ENCODE measurements at places on chromosomes 4 and X.

DNA sequence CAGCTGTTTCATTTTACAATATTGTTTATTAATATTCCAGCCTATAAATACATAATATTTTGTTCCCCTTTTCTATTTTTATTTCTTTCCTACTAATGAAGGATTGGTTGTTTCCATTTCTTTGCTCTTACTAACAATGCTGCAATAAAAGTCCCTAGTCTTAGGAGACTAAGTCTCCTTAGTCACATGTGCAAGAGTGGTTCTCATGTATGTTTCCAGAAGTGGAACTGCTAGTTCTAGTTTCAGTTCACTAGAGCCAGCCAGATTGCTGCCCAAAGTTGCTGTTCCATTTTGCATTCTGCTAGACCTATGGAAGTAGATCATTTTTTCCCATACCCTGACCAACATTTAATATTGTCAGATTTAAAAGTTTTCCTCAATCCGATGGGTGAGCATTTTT, 44.3 kb downstream of the CNGA1 start:
- no peak for DNase-seq

- no peak for DNase-seq
These were observed 85.2 kb upstream of the LNX1 start for GRCh38 chr4:53676402-53676871.

- DNase-seq: no peak
These were observed 977 bp downstream of the RNF175 start for GRCh38 chr4:153758688-153759406.

DNA sequence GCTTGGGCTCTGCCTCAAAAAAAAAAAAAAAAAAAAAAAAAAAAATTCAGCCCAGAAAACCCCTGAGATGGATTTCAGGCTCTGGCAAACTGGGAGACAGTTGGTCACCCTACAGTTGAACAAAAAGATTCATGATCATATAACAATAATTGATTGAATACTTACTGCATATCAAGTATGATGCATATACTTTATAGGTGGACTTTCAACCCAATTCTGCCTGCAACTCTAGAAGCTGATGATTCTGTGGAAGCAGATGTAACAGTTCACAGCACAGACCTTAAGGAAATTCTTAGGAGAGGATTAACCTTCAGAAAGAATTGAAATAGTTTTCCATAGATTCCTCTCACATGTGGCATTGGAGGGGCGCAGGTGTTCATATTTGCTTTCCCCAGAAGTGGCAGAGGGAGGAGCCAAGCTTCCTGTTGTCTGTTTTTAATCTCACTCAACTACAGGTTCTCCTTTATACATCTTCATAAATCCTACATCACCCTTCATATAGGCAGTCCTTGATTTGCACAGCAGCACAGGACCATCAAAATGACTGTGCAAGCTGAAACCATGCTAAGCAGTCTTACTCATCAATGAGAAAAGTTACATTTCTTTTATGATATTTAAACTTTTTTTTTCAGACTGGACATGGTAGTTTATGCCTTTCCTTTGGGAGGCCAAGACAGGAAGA, 149.4 kb upstream of the KLF3 start:
- no peak for DNase-seq

- no peak for DNase-seq
These were observed 67.0 kb downstream of the AASDH start for GRCh38 chr4:56320293-56320692.

DNA sequence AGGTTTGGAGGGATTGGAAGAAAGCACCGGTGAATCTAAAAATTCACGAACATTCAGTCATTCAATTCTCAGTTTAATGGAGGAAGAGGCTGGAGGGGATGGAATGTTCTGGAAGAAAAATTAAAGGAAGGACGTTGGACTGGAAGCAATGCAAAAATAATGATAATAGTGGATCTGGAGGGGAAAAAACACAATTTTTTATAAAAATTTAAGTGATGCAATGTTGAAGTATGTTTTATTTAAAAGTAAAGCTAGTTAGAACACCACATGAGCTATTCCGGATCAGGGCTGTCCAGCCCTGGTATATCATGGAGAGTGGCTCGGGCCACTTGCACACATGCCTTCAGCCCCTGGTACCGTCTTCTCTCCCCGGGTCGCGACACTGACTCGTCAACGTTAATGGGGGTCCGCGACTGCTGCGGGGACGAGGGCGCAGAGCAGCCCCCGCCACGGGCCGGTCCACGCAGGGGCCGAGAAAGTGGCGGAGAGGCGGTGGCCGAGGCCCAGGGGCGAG, 204.6 kb downstream of the TENM3 start:
- DNase-seq: no peak

DNA sequence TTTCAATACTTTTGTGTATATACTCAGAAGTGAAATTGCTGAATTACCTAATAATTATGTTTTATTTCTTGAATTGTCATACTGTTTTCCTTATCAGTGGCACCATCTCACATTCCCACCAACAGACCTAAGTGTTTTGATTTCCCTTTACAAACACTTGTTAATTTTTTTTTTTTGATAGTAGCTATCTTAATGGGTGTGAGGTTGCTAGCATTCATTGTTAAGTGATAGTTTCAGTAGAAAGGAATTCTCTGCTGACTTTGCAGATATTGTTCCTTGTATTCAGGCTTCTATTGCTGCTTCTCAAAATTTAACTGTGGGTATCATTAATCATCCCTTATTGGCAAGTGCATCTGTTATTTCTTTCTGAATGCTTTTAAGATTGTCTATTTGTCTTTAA, 927.5 kb upstream of the SLIT2 start:
- no peak for DNase-seq

DNA sequence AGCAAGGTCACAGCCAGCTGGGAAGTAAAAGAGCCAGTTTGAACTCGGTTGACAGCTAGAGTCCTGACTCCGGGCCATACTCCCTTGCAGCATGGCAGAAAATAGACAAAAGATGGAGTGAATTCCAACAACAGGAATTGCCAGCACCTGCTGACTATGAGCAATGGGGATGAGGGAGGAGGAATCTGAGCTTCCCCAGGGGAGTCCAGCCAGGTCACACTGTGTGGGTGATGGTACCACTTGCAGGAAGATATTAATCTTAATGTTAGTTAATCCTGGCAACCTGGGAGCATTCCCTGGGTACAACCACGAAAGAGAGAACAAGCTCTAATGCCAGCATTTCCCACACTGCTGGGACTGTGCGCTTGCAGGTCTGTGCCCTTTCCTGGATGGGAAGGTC, 48.1 kb upstream of the S100G start:
- no peak for DNase-seq

DNA sequence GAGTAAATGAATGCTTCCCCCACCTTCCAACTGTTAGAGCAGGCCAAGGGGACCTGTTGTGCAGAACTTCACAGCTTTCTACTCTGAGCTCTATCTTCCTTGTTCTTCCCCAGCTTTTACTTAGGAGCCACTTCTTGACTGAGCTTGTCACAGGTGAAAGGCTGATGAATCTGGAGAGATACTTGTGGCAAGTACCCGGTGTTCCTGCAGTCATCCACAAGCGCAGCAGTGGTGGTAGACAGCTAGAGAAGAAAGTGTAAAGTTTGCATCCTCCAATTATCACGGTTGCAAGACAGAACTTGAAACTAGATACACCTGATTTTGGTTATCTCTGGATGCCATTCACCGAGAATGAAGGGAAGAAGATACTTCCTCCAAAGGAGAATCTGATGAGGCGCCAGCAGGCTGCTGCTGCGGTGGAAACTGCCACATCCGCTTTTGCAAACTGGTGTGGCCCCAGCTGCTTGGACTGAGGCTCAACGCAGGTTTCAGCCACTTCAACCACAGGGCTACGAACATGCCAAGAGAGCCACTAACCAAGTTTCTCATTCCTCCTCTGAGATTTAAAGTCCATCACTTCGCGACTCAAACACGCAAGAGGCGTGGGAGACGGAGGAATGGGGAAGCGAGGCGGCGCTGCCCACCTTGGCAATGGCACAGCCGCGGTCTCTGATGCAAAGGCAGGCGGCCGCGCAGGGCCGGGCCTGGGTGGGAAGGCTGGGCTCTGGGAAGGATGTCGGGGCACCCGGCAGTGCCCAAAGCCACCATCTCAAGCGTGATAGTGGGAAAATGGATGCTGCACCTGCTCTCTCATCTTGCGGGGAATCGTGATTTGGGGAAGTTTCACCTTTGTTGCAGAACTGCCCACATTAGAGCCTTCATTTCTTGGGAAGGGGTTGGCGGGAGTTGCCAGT, 1.3 kb upstream of the FHIP1A start:
- no peak for DNase-seq

GRCh38 chr4:21726255-21726815, 222.2 kb downstream of the KCNIP4 start:
- no peak for DNase-seq

DNA sequence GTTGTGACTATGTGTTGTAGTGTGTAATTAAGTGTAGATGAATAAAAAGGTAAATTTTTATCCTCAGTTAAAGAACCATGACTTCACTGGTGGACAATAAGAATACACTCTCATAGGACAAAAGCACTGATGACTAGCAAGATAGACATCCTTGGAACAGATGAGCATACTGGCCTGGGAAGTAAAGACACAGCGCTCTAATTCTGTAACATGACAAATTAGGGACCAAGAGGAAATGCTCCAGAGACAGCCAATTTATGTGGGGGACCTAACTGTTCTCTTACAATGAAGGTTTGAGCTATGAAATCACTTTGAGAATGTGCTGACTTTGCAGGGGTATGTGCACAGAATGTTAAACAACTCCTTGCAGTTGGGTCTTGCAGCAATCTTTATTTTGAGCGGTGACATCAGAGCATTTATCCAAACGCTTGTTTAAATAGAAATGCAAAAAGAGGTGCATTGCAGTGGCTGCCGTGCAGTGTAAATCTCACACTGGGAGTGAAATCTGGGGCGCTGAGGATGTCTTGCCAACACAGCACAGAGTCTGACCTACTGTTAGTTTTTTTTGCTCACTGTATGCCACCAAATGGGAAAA, 109.3 kb downstream of the MAGEC2 start:
- DNase-seq: no peak

- no peak for DNase-seq
These were observed 1692.1 kb downstream of the PCDH19 start for GRCh38 chrX:98717970-98718369.

DNA sequence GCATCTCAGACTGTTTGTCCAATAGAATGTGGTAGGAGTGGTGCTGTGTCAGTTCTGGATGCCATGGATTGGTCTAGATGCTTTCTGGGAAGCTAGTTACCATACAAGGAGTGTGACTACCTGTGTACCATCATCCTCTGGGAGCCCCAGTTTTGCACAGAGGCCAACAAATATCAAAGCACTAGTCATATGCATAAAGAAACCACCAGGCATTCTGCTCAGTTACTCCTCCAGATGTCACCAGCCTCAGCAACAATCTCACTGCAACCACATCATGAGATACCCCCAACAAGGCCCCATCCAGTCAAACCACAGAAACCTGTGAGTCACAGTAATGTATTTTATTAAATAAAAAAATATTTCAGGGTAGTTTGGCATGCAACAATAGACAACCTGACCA, 435.8 kb upstream of the CPEB2 start:
- DNase-seq: no peak

DNA sequence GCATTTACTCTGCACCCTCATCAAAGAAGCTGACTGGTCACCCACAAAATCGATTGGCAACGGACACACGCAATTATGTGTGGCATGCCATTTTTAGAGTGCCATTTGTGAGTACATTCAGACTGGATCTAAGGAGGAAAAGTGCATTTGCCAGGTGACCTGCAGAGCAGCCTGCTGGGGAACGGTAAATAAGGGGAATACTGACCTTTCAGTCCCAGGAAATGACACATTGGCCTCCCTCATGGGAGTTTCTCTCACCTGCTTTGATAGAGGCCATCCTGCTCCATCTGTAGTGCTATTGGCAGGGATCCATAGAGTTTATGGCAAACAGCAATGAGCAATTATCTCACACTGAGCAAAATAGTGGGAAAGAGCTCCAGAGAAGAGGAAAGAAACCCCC, 127.8 kb downstream of the DDX53 start:
- DNase-seq: no peak

- no peak for DNase-seq
These were observed 21.3 kb upstream of the UGDH start for GRCh38 chr4:39548425-39549067.

GRCh38 chrX:56029188-56029587, 203.0 kb upstream of the KLF8 start:
- no peak for DNase-seq

- DNase-seq: no peak
These were observed 893 bp upstream of the SOD3 start for GRCh38 chr4:24794480-24794879.

DNA sequence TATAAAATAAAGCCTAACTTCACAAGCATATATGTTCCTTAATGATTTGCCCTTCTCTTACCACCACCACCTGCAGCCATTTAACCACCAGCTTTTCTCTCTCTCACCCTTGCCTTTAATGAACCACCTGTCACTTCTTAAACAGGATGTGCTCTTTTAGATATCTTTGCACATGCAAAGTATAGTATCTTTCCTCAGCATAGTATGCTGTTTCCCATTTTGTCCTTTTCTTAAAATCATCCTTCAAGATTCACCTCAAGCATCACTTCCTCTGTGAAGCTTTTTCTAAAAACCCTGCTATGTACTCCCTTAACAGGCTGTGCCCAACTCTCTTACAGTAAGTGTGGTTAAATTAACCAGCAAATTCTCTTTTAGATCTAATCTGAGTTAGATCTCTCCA, 8.2 kb upstream of the CNOT6L start:
- DNase-seq: no peak

DNA sequence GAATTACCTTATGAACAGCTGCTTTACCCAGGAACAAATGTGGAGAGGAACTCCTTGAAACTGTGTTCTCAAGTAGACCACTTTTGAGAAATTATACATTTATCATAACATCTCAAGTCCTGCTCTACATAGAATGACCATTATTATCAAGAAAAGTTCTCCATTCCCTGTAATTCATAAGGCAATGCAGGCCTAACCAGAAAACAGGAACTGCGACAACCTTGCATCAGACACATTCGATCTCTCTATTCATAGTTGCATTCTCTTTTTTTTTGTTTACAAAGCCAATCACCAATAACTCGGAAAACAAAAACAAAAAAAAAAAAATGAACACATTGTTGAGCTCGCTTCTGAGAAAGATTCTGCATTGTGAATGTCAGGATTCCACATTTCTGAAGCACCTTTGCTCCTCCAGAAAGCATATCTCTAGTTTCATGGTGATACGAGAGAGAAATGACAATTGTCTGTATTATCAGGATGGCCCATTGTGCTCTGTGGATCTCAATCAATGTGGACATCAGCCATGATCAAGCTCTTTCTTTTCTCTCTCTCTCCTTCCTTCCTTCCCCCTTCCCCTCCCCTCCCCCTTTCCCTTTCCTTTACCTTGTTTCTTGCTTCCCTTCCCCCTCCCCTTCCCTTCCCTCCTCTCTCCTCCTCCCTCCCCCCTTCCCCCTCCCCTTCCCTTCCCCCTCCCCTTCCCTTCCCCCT, 32.4 kb upstream of the CD99 start:
- DNase-seq: no peak

- DNase-seq: no peak
These were observed 44.7 kb downstream of the OSTC start for GRCh38 chr4:108695062-108695461.

- no peak for DNase-seq
These were observed 48.5 kb downstream of the ZCCHC12 start for GRCh38 chrX:118872102-118872566.

- no peak for DNase-seq
These were observed 66.1 kb downstream of the BMP3 start for GRCh38 chr4:81096566-81096965.

Measured in NCI-H187 treated with DMSO at 0.1 percent for 48 hours (cell line).